ENCODE measurements at places on chromosomes 11 and 22.

- no peak for DNase-seq
Observed at GRCh38 chr11:24848857-24849256, 352.0 kb downstream of the LUZP2 start.

DNA sequence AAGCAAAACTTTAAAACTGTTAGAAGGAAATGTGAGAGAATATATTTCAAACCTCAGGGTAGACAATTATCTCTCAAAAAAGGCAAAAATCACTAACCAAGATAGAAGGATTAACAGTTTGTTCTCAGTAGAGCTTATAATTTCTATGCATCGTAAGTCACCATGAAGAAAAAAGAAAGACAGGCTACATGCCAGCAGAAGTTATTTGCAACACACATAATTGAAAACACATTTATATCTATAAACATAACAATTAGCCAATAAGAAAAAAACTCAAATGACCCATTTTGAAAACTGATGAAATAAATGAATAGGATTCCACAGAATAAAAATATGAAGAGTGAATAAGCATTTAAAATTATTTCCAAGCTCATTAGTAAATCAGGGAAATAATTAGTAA lies 24.4 kb upstream of the SNX19 start:
- DNase-seq, result no peak

DNA sequence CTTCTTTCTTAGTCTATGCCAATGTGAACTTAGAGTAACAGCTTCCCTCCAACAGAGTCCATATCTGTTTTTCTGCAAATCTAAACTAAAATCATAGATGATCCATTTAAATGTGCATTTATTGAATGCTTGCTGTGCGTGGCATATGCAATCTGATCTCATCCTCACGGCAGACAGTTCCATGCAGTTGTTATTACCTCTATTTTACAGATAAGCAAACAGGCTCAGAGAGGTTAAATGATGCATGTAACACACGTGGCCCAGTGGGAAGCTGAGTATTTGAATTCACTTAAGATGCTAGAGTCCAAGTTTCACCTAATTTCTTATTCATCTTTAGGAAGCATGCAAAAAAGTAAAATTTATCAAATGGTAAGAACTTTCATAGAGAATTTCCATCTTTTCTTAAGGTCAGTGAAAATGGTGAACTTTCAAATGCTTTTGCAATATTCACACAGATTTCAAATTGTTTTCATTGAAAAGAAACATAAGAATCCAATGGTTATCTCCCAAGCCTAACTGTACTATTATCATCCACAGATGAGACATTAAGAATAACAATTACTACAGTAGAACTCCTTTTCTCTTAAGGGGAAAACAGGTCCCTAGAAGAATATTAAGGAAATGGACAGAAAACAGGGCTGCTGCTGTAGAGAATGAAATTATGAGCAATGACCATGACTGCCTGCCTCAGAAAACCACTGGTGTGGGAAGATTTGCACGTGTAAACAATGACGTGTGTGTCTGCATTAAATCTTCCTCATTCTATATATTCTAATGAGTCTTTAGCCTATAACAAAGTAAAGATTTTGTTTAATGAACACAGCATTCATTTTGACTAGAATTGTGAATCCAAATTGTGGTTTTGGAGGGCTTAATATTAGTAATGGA lies 1171.3 kb downstream of the LRRC4C start:
- DNase-seq, result peak; percentile 21

- no peak for DNase-seq
Observed at GRCh38 chr11:77250881-77251640, 50.4 kb downstream of the GDPD4 start.

GRCh38 chr11:115743719-115744118 lies 239.5 kb upstream of the CADM1 start:
- DNase-seq, result no peak

DNA sequence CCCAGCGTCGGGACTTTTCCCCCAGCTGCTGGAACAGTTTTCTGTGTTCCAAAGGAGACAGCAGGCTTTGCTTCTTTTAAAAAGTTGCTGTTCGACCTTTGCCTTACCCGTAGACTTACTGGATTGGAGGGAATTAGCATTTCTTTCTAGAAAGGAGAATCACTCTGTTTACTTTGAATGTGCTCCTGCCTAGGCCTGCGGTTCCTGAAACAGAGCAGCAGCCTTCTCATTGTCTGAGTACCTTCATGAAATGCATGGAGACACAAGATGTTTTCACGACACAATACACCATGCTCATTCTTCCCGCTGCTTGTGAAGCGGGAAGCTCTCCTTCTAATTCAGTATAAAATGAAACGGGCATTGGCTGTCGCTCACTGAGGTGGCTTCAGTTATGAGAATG lies 196.2 kb downstream of the TBC1D22A start:
- DNase-seq, result no peak

DNA sequence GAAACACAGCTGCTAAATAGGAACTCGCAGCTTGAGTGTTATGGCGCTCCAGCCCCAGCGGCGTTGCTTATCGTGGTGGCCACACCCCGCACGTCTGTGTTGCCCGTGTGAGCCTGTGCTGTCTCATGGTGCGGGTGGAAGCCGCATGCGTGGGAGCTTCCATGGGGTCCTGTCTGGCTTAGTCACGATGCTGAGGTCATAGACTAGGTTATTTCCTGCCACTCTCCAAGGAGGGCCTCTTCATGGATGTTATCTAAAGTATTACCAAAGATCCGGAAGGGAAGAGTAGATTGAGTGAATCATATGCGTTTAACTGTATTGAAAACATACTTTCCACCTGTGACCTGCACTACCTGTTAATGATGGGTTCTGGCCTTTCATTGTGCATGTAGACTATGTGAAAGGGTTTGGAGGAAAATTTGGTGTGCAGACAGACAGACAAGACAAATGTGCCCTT lies 21.7 kb downstream of the CTTN start:
- DNase-seq, result no peak

DNA sequence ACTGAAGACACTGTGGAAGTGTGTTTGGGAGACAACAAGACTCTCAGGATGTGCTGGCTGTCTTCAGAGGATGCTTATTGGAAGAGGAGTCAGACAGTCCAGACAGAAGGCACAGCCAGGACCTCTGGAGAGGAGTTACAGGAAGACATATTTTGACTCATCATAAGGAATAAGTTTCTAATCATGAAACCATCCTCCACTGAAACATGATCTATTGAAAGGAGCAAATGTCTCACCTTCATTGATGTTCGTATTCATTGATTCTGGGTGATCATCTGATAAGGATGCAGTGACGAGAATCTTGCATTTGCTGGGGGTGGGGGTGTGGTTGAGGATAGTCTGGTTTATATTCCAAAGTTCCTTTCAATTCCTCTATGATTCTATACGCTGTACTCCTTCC lies 2.5 kb upstream of the CXCR5 start:
- no peak for DNase-seq
